Stimulated activated CD8-positive, alpha-beta memory T cell treated with anti-CD3 and anti-CD28 coated beads, Interleukin-4, amount 100 ng/mL, for 4 hours (primary cell): ENCODE measurements at places on chromosomes 16 and 17.

DNA sequence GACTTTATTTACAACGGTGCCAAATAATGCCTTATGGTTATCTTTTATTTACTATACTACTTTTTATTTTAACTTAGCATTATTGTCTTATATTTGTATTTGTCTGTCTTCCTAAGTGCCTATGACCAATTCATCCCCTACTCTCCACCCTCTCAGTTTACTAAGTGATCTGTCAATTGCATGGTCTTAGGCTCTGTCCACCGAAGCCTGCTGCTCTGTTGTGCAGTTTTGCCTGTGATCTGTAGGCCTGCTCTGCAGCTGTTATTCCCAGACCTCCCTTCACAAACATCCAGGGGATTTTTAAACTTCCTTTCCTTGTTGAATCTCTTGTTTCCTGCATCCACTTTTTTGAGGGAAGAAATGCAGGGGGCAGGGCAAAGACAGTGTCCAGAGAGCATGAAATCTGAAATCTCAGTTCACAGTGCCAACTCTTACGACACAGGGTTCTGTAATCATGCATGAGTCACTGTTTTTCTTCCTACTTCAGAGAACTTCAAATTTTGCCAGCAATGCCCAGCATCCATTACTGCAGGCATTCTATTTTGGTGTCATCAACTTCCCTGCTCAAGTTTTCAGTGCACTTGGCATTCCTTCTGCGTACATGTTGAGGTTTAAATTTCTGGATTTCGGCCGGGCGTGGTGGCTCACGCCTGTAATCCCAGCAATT lies 11.4 kb downstream of the SLFN5 start:
- no peak for DNase-seq

DNA sequence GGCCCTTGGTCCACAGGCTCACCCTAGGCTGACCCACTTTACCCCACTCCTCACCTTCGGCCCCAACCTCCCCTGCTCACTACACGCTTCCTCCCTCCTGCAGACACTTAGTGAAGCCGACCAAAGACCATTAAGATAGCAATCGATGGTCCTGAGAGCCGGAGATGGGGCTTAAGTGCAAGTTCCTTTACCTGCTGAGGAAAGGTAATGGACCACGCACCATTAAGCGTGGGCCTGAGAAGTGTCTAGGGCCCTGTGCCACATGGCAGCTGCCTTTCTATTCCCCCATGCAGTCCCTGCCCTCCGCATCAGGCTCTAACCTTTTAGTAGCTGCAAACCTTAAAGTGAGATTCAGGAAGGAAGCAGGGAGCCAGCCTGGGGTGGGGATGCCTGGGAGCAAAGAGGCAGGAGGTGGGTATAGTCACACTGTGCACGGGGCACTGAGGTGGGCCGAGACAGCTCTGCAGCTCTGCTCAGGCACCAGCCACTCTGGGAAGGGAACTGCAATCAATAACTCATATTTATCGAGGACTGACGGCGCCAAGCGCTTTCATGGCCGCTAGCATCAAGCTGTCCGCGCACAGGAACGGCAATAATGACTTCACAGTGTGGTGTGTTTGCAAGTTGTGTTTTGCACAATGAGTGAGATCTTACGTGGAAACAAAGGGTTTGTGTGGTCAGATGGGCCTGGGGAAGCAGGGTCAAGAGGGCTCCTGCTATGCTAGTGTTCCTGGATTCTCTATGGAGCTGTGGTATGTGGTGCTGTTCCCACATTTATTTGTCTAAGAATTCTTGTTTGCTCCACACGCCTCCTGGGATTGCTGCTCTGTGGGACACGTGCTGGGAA lies 84.9 kb upstream of the CDC42EP4 start:
- no peak for DNase-seq

GRCh38 chr17:7559320-7560171 lies 996 bp downstream of the TNFSF13 start:
- DNase-seq: no peak

DNA sequence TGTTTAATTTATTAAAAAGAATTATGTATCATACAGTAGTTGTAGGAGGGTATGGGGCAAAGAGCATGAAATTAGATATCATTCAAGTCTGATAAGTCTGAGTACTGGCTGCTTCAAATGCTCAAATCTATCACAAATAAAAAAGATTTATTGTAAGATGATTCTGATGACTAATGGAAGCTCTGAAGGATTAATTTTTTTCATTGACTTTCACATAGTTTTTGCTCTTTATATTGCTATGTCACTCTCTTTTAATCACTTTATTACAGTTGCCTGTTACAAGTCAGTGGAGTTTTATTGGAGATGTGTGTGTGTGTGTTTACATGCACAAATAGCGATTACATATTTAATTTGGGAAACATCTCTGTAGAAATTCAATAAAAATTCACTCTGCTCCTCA lies 15.0 kb downstream of the MAP2K4 start:
- no peak for DNase-seq

GRCh38 chr17:36850790-36851189 lies 86.5 kb upstream of the LHX1 start:
- DNase-seq: no peak

GRCh38 chr17:3029213-3029913 lies 34.0 kb downstream of the OR1D5 start:
- DNase-seq: no peak

DNA sequence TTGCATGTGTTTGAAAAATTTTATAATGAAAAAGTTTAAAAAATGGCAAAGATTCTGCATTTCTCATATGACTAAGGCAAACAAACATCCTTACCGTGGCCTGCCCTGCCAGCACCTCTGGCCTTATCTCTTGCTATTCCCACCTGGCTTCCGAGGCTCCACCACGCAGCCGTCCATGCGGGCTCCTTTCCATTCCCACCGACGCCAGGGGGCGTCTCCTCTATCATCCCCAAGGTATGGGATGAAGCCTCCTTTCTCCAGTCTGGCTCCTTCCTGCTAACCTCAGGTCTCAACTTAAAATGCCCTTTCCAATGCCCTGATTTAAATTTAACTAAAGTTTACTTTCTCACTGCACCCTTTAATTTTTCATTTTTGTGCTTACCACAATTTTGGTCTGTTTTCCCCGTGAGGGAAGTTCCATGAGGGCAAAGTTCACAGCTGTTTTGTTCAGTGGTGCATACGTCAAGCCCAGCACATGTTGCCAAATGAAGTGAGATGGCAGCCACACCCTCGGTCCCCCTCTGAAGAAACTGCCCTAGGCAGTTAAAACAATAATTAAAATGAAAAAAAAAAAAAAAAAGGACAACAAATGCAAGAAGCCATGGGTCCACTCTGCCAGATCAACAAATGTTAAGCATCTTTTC lies 13.3 kb upstream of the SDK2 start:
- no peak for DNase-seq

DNA sequence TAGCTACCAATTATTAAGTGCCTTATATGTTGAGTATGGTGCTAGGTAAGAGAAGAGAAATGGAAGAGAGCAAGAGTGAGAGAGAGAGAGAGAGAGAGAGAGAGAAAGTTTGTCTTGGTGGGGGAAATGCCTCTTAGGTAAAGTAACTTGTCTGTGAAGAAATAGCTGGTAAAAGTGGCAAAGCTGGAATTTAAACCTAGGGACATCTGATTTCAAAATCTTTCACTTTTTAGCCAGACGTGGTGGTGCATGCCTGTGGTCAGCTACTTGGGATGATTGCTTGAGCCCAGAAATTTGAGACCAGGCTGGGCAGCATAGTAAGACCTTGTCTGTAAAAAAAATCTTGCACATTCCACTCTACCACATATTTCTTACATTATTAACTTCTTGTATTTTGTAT lies 23.0 kb upstream of the CDR2 start:
- no peak for DNase-seq

GRCh38 chr17:55577687-55578086 lies 66.4 kb upstream of the SMIM36 start:
- no peak for DNase-seq

- DNase-seq: no peak
Measured at GRCh38 chr16:54191163-54191562, 95.4 kb downstream of the IRX3 start.

GRCh38 chr17:50715471-50715870 lies 3.9 kb upstream of the LUC7L3 start:
- no peak for DNase-seq

DNA sequence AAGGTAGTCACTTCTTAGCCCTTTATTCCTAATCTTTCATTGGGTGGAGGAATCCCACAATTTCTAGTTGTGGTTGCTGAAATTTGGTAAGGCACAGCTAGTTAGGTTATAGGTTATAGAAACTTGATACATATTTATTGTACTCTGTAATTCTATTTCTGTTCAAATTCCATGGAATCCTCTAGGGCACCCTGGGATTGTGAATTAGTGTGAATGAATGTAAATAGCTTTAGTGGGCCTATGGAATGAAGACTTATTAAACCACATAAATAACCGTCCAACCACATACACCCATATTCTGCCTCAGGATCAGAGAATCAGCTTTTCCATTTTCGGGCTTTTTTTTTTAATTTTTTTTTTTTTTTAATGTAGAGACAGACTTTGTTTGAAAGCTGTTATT lies 9.2 kb downstream of the TANC2 start:
- DNase-seq: no peak

GRCh38 chr17:61574542-61575351 lies 16.3 kb downstream of the NACA2 start:
- no peak for DNase-seq

DNA sequence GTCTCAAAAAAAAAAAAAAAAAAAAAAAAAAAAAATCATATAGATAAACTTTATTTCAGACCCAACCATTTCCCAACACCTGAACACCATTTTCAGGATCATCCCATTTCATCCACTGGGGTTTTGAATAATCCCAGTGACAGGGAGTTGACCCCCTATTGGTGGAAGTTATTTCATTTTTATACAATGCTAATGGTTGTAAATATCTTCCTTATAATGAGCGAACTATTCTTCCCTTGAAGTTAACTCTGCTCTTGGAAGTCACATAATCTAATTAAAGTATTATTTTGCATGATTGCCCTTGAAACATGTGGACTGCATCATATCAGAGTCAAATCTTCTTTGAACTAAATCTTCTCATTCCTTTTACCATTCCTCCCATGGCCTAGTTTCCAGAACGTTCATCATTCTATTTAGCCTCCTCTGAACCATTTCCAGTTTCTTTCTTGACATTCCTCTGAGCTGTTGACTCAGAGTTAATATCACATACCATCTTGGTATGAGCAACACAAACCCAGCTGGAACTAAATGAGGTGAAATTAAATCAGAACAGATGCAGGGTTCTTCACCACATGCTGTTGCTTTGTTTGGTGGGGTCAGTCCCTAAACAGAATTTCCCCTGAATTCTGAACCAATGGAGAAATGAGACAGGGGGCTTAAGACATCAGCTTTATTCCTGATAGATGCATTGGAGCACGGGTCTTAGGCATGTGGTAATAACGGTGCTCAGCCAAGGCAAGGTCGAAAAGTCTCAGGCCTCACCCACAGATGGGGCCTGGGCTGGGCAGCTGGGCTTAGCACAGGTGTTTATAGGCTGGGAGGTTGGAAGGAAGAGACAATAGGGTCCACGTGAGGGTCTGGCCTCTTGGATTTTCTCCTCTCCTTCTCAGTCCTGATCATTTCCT lies 8.9 kb downstream of the HSD17B2 start:
- no peak for DNase-seq

- DNase-seq: no peak
Measured at GRCh38 chr17:66941249-66941648, 23.3 kb upstream of the CACNG4 start.

- no peak for DNase-seq
Measured at GRCh38 chr16:12092544-12092921, 116.0 kb downstream of the SNX29 start.

- DNase-seq: no peak
Measured at GRCh38 chr17:71446645-71447437, 674.0 kb upstream of the SOX9 start.

GRCh38 chr17:40448639-40449261 lies 5.5 kb downstream of the IGFBP4 start:
- DNase-seq: no peak

- DNase-seq: no peak
Measured at GRCh38 chr17:75295201-75296158, 6.2 kb upstream of the SLC25A19 start.

DNA sequence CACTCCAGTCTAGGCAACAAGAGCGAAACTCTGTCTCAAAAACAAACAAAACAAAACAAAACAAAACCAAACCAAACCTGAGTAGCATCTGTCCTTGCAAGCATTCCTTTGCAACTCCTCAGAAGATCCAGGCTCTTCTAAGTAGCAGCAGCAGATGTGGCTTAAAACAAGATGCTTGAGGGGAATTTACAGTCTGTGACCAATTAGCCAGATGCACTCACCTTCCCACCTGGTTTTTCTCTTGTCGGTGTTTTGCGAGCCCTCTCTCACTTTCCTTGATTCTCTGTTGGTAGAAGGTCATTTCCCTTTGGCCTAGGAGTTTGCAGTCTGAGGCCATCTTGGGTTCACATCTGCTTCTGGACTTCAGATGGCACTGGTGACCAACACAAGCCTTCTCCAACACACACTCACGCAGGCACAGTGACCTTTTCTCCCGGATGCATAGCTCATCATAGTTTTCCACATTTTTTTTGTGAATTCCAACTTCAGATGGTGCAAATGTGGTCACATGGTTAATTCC lies 276.8 kb downstream of the STX8 start:
- DNase-seq: no peak

DNA sequence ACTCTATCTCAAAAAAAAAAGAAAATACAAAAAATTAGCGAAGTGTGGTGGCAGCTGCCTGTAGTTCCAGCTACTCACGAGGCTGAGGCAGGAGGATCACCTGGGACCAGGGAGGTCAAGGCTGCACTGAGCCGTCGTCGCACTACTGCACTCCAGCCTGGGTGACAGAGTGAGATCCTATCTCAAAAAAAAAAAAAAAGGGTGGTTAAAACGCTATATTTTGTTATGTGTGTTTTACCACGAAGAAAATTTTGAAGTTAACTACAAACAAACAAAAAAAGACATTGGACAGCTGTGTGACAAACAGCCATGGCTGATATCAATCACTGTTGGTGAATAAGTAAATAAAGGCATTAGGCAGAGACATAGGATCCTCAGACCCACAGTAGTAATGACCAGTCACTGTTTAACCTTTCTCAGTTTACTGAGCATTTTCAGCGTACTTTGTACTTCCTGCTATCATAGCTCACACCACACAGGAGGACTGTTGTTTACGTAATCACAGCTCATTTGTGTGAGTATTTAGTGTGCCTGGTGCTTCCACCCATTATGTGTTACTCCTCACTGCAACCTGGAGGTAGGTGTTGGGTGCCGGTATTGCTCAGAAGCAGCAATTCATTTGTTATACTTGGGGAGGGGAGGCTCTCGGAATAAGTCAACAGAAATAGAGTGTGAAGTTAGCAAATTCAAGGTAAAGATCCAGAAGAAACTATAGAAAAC lies 55.4 kb downstream of the COPRS start:
- no peak for DNase-seq
